A549 treated with Hydrocortisone at 1 μM for 4 hours (cell line): ENCODE measurements at places on chromosomes 3 and 15. TPM values are rescaled to one million over a fixed set of nuclear protein-coding genes. Genes with fewer than 3 reads are reported as not detected.

The CHMP2B gene
- 96.7 to 113 TPM (median 100 TPM) in 5 replicates for total RNA-seq

The CCK gene
- 1.3 to 2.3 TPM (median 1.9 TPM) in 5 replicates for total RNA-seq

The SSUH2 gene
- 0.53 to 1.2 TPM (median 1.2 TPM) in 5 replicates for total RNA-seq

The GOLGA6L7 gene
- not detected in 5 replicates for total RNA-seq

The NR2E3 gene
- 0.14 to 0.31 TPM (median 0.22 TPM) in 5 replicates for total RNA-seq

The LTK gene
- total RNA-seq = 0.03 to 0.10 TPM (median 0.07 TPM) in 5 replicates

The RPL14 gene
- 614 to 790 TPM (median 760 TPM) in 5 replicates for total RNA-seq

The CCPG1 gene
- 33.6 to 43.8 TPM (median 38.8 TPM) in 5 replicates for total RNA-seq

The IQCH gene
- total RNA-seq = 1.1 to 2.2 TPM (median 1.4 TPM) in 5 replicates

The MUC20 gene
- total RNA-seq = 0.28 to 1.0 TPM (median 0.55 TPM) in 5 replicates

The CNTN3 gene
- not detected in 5 replicates for total RNA-seq

The ADAM10 gene
- total RNA-seq = 80.4 to 148 TPM (median 116 TPM) in 5 replicates

The INTS14 gene
- total RNA-seq = 41.3 to 55.9 TPM (median 43.0 TPM) in 5 replicates

The PLA2G4D gene
- total RNA-seq = not detected in 5 replicates

The ATP13A3 gene
- 21.7 to 41.0 TPM (median 29.2 TPM) in 5 replicates for total RNA-seq

The VGLL3 gene
- total RNA-seq = 5.2 to 12.1 TPM (median 8.7 TPM) in 5 replicates

The C3orf18 gene
- total RNA-seq = 2.0 to 2.6 TPM (median 2.3 TPM) in 5 replicates

The CFAP92 gene
- total RNA-seq = not detected in 5 replicates

The CAND2 gene
- total RNA-seq = 0.36 to 0.67 TPM (median 0.37 TPM) in 5 replicates

The CISH gene
- total RNA-seq = 0.52 to 0.74 TPM (median 0.66 TPM) in 5 replicates

The FOXL2NB gene
- 0.63 to 1.6 TPM (median 1.2 TPM) in 5 replicates for total RNA-seq

The UBAP1L gene
- 0.56 to 1.3 TPM (median 0.85 TPM) in 5 replicates for total RNA-seq

The WDR93 gene
- total RNA-seq = 0.10 to 0.24 TPM (median 0.16 TPM) in 5 replicates

The SEMA3G gene
- 0.03 to 0.16 TPM (median 0.06 TPM) in 5 replicates for total RNA-seq

The UROC1 gene
- total RNA-seq = not detected in 5 replicates

The SH3GL3 gene
- 0.38 to 0.75 TPM (median 0.61 TPM) in 5 replicates for total RNA-seq

The BOC gene
- 5.0 to 5.7 TPM (median 5.3 TPM) in 5 replicates for total RNA-seq

The TLR9 gene
- 0.02 to 0.03 TPM in 2 of 5 replicates, not detected in the others for total RNA-seq

The SCAP gene
- total RNA-seq = 26.0 to 28.8 TPM (median 27.3 TPM) in 5 replicates

The CACNA2D2 gene
- 0.48 to 0.61 TPM (median 0.59 TPM) in 5 replicates for total RNA-seq
